Left ventricle myocardium inferior (tissue), 1 donor: ENCODE measurements at places on chromosomes 16 and 17.

DNA sequence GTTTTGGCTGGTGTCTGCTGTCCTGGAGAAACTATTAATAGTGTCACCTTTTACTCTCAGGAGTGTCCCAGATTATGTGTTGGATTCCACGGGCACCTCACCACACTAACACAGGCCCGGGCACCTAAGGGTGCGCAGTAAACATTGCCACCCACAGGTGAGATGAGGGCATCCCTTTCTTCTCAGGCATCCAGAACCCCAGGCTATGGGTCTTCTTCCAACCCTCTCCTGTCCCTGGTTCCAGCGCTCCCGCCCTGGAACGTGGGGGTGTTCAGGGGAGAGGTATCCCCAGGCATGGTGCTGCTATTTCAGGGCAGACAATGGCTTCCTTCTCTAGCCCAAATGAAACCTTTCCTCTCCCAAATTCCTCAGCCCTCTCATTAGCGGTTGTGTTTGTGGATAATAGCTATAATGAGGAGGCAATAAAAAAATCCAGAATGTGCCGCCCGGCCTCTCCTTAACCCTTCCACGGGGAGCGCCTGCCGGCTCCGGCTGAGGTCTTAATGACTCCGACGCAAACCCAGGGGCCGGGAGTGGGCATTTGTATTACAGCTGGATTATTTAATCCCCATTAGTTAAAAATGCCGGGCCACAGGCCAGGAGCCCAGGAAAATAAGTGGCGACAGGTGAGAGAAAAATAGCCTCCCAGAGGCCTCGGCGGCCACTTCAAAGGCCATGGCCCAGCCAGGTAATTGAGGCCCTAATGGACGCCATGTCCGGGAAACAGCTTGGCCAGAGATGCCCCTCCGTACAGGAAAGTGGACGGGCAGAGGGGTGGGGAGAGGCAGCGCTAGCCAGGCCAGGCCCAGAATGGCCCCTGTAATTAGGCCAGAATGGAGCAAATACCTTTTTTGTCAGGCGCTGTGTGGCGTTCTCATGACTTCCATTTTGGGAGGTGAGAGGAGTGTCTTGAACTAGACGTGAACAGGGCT, 102.8 kb downstream of the IRX5 start:
- DNase-seq, result no peak
- H3K4me1 ChIP-seq, result no peaks in the 10 kb centered on the region
- H3K27ac ChIP-seq, result no peak overlapping the region
- peaks cover 26% of the 10 kb centered on the region for H3K27me3 ChIP-seq

DNA sequence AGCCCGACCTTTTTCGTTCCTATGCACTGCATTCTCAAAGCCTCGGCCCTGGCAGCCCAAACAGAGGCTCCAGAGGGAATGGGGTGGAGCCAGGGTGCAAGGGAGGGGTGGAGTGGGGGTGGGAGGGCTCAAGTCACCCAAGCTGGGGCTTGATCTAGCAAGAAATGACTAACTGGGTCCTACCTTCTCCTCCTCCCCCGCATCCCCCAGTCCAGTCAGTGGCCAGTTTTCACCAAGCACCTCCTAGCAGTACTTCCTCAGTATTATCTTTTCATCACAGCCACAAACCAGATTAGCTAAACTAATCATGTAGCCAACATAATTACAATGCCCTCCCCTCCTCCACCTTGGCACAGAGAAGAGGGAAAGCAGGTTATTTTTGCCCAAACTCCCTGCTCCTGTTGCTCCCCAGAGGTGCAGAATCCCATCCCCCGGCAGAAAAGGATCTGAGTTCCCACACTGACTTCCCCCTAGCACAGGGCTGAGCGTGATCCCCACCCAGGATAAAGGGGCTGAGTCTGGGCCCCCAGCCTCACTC, 2.2 kb downstream of the JUP start:
- H3K4me3 ChIP-seq, result peak overlapping the region; percentile 88
- H3K4me1 ChIP-seq, result peaks cover 77% of the 10 kb centered on the region
- no peaks in the 10 kb centered on the region for H3K27me3 ChIP-seq

DNA sequence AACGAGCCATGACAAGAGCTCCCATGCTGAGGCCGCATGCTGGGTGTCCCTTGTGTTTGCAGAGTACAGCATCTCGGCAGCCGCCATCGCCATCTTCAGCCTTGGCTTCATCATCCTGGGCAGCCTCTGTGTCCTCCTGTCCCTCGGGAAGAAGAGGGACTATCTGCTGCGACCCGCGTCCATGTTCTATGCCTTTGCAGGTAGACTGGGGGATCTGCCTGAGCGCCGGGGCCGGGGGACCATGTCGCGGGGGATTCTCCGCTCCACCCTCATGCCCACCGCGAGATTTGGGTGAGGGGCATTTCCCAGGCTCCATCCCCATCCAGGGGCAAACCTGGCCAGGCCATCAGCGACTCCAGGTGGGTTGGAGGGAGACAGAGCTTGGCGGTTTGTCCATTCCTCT, 10.7 kb downstream of the CACNG1 start:
- no peaks in the 10 kb centered on the region for H3K36me3 ChIP-seq
- peaks cover 21% of the 10 kb centered on the region for H3K4me1 ChIP-seq
- H3K27ac ChIP-seq, result no peak overlapping the region
- H3K27me3 ChIP-seq, result no peaks in the 10 kb centered on the region
- DNase-seq, result no peak
- H3K4me3 ChIP-seq, result no peak overlapping the region

DNA sequence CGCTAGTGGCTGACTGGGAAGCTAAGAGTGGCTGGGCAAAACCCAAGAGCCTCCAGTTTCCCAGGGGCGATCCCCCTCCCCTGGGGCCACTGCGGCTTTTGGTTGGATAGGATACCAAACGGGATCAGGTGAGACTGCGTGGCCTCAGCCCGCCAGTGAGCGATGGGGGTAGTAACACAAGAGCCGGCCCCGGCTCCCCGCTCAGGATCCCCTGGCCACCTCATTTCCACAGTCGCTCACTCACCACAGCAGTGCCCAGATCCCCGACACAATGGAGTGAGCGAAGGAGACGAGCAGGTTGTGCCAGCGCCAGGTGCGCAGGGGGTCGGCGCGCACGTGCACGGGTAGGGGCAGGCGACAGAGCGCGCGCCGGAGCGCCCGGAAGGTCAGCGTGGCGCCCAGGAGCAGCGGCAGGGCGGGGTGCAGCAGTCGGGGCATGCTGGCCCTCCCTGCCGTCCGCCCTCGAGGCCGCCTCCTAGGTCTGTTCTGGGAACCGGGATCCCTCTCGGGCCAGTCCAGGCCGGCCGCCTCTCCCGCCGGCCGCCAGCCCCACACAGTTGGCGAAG, 290 bp downstream of the TLCD1 start:
- H3K4me3 ChIP-seq, result peak overlapping the region; percentile 78
- no peaks in the 10 kb centered on the region for H3K27me3 ChIP-seq
- peaks cover 41% of the 10 kb centered on the region for H3K36me3 ChIP-seq
- peak; percentile 67 for DNase-seq
- H3K27ac ChIP-seq, result peak overlapping the region; percentile 98

GRCh38 chr16:77206533-77206932, 7.3 kb downstream of the SYCE1L start:
- DNase-seq, result no peak
- no peak overlapping the region for H3K27ac ChIP-seq
- no peak overlapping the region for H3K4me3 ChIP-seq
- H3K36me3 ChIP-seq, result no peaks in the 10 kb centered on the region
- peaks cover 2% of the 10 kb centered on the region for H3K27me3 ChIP-seq

GRCh38 chr17:14813649-14814370, 451.3 kb downstream of the PMP22 start:
- no peaks in the 10 kb centered on the region for H3K4me1 ChIP-seq
- H3K27ac ChIP-seq, result no peak overlapping the region
- H3K36me3 ChIP-seq, result no peaks in the 10 kb centered on the region

DNA sequence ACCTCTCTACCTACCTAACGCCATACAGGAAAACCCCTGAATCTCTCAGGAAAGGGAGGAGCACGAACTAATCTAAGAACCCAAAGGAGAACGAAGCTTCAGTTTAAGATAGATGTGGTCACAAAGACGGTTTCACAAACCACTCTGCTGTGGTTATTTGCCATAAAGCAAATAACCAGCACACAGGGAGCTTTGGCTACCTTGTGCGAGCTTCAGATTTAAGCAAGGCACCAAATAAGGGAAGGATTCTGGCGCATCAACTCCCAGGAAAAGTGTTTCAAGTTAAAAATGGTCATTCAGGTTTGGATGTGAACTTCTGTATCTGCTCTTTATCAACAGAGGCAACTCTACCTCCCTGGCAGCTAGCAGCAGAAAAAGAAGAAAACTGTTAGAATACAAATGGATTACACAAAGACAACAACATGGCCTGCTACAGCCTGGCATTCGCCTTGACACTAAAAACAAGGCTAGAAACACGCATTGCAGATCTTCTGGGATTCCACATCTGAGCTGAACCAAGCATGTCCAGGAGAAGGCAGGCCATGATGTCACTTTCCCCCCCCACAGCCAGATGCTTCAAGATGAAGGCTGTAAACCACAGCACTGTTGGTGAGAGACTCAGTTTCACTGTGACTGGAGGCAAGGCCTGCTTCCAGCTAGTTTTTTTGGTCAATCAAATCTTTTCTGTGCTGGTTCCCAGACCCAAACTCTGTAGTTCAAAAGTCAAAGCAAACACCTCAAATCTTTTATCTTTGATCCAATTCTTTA, 43.6 kb downstream of the SMG6 start:
- H3K4me1 ChIP-seq, result peaks cover 25% of the 10 kb centered on the region
- H3K4me3 ChIP-seq, result no peak overlapping the region
- DNase-seq, result no peak
- peaks cover 13% of the 10 kb centered on the region for H3K36me3 ChIP-seq

- H3K4me3 ChIP-seq, result no peak overlapping the region
- no peaks in the 10 kb centered on the region for H3K27me3 ChIP-seq
- H3K27ac ChIP-seq, result peak overlapping the region; percentile 81
Observed at GRCh38 chr17:867896-868489, 85.8 kb downstream of the MRM3 start.

DNA sequence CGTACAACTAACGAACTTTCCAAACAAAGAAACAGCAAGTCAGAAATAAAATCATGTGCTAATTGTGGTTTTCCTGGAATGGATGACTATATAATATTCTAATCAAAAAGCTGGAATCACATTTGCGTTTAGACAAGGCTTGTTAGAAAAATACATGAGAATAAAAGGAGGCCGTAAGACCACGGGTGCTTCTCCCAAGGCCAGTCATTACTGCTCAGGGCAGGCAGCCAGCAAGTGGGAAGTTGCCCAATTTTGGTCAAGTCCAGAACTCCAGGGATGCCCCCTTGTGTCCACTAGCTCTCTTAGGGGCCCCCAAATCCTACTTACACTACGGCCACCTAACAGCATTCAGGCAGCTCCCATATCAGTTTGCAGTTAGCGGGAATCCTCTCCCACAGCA, 25.9 kb upstream of the LYRM9 start:
- no peaks in the 10 kb centered on the region for H3K36me3 ChIP-seq
- H3K27ac ChIP-seq, result no peak overlapping the region
- no peak for DNase-seq
- H3K4me3 ChIP-seq, result no peak overlapping the region

GRCh38 chr16:28924399-28924761, 658 bp downstream of the RABEP2 start:
- peaks cover 17% of the 10 kb centered on the region for H3K4me1 ChIP-seq
- H3K27ac ChIP-seq, result peak overlapping the region; percentile 99
- H3K27me3 ChIP-seq, result no peaks in the 10 kb centered on the region
- DNase-seq, result no peak

DNA sequence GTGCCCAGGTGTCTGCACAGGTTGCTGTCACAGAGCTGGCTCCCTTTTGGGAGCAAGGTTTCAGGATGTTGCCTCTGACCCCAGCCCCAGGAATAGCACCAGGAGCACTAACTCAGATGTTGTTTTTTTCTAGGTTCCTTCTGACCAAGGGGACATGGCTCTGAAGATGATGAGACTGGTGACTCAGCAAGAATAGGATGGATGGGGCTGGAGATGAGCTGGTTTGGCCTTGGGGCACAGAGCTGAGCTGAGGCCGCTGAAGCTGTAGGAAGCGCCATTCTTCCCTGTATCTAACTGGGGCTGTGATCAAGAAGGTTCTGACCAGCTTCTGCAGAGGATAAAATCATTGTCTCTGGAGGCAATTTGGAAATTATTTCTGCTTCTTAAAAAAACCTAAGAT, 28.1 kb downstream of the SCPEP1 start:
- no peak for DNase-seq
- H3K27me3 ChIP-seq, result no peaks in the 10 kb centered on the region
- H3K4me1 ChIP-seq, result peaks cover 8% of the 10 kb centered on the region
- H3K27ac ChIP-seq, result no peak overlapping the region
- H3K4me3 ChIP-seq, result no peak overlapping the region

DNA sequence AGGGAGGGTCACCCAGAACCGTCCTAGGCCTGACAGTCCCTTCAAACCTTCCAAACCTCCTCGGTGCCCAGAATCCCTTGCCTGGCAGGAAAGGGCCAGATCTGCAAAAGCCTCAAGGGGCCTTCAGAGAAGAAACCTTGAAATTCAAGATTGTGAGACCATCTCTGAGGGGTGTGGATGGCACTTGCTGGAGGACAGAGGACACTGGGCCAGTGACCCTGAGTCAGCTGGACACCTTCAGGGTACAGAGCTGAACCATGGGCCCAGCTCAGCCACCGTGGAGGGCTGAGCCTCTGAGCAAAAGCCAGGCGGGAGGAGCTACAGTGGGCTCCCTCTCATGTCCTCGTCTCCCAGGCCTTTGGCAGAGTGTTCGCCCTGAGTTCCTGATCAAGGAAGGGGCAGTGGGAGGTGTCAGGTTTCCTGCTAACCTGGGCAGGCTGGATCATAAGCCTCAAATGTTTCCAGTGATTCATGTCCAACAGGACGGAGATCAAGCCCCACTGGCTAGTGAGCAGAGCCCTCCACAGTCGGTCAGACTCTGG, 3.0 kb downstream of the PDILT start:
- no peak for DNase-seq
- H3K4me3 ChIP-seq, result no peak overlapping the region
- no peak overlapping the region for H3K27ac ChIP-seq
- no peaks in the 10 kb centered on the region for H3K36me3 ChIP-seq
- no peaks in the 10 kb centered on the region for H3K27me3 ChIP-seq

- no peak overlapping the region for H3K4me3 ChIP-seq
- peaks cover 34% of the 10 kb centered on the region for H3K27me3 ChIP-seq
- no peaks in the 10 kb centered on the region for H3K4me1 ChIP-seq
Observed at GRCh38 chr16:86752582-86753175, 174.3 kb downstream of the FOXL1 start.

- DNase-seq, result no peak
- no peak overlapping the region for H3K4me3 ChIP-seq
- no peaks in the 10 kb centered on the region for H3K27me3 ChIP-seq
- H3K27ac ChIP-seq, result no peak overlapping the region
Observed at GRCh38 chr16:60302261-60302660, 1568.1 kb upstream of the GOT2 start.
